GM03348 (cell line): ENCODE measurements at places on chromosomes 7 and 10.
A peak's percentile ranks its signal among the peaks of the same experiment; 100 is the strongest.

GRCh38 chr10:2744547-2745200, 322.7 kb upstream of the PFKP start:
- no peak for DNase-seq

DNA sequence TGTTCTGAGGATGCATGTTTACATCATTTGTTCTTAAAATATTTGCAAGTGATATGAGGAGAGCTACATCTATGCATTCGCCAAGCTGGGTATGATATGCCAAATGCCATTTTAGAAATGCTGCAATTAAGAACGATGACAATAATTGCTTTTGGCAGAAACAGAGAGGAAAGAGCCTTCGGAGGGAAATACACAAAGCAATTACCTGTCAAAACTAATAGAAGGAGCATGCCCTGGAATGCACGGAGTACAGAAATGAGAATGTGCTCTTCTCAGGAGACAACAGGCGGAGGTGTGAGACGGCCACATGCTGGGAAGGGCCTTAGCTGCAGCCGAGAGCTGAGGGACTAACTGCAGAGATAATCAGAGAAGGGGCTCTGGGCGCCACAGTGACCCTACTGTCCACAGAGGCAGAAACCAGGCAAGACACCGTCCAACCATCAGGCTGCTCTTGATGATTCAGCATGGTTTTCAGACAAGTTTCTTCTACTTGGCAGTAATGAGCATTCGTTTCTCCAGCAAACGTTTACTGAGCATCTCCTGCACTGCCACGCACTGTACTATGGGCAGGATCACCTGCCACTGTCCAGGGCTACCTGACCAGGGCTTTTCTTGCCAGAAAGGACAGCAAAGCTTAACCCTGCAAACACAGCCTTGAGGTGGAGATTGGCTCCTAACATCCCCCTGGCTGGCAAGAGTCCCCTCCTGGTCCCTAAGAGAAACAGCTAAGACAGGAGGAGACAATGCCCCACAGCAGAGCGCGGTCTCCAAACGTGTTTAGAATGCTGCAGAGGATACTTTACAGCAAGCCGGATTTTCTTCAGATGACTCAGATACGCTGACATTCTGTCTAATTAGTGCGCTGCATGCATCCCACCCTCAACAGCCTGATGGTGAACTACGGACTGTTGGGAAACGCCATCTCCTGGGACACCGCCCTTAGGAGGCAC, 18.1 kb downstream of the VIPR2 start:
- no peak for DNase-seq

DNA sequence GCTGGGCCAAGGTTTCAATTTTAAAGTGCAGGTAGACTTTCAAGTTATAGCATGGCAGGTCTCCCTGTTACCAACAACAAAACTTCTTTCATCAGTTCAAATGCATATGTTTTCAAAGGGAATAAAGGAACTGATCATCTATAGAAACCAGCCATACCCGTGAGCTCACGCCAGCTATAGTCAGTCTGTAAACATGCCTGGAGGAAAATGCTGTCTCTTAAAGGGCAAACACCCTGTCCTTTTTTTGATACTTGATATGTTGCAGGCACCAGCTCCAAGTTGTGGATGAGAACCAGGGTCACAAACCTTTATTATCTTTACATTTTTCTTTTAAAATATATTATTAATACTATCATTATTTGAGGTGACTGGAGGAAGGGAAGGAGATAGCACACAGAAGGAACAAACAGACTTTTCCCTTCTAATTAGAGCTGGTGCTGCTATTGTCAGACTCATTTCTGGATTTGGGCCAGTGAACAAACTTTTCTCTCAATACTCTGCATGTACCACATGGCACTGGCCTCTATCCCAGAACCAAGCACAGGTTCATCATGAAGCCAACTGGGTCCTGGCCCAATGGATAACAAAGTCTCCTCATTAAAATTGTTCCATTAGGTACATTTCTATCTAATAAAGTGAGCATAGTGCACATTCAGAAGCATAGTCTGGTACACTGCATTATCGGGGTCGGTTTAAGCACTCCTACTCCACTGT, 1102.4 kb downstream of the SORCS3 start:
- no peak for DNase-seq

- peak; percentile 96 for DNase-seq
Observed at GRCh38 chr10:71212318-71213126, at the start of gene UNC5B. Gene UNC5B (plus strand): TSS chr10:71212570. CDS start chr10:71212986, 416 bp downstream.

- no peak for DNase-seq
Observed at GRCh38 chr10:1186683-1186990, 130.5 kb downstream of the WDR37 start.

- no peak for DNase-seq
Observed at GRCh38 chr7:123060446-123060845, 64.9 kb upstream of the TAS2R16 start.

- no peak for DNase-seq
Observed at GRCh38 chr10:35892526-35892925, 250.4 kb upstream of the FZD8 start.

DNA sequence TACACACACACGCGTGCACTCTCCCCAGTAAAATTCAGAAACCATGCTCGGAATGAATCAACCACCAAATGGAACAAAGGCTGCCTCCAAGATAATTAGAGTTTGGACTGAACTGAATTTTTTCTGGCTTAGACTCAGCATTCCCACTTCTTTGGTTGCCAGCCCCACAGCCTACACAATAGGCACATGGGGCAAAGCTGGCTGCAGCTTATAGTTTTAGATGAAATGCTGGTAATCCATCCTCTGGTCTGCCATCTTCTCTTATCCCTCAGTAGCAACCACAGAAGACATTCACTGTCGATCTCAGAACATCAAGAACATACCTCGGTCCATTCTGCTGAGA, 44.2 kb downstream of the PDE1C start:
- no peak for DNase-seq

DNA sequence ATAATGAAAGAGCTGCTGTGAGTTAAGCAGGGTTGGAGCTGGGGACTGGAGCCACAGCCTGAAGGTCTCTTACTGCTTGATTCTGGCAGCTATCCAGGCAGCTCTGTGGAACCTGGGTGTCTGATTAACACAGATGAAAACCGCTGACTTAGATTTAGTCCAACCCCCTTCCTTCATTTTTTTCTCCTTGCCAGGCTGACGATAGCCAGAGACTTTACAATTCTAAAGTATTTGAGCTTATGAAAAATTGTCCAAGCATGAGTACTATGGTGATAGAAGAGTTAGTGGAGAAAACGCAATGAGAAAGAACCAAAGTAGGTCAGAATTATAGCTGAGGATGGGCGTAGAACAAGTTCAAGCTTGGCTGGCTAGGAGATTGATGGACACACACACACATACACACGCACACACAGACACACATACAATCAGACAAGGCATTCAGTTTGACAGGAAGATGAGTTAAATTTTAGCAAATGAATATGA, 13.5 kb upstream of the GPR85 start:
- DNase-seq, result no peak

DNA sequence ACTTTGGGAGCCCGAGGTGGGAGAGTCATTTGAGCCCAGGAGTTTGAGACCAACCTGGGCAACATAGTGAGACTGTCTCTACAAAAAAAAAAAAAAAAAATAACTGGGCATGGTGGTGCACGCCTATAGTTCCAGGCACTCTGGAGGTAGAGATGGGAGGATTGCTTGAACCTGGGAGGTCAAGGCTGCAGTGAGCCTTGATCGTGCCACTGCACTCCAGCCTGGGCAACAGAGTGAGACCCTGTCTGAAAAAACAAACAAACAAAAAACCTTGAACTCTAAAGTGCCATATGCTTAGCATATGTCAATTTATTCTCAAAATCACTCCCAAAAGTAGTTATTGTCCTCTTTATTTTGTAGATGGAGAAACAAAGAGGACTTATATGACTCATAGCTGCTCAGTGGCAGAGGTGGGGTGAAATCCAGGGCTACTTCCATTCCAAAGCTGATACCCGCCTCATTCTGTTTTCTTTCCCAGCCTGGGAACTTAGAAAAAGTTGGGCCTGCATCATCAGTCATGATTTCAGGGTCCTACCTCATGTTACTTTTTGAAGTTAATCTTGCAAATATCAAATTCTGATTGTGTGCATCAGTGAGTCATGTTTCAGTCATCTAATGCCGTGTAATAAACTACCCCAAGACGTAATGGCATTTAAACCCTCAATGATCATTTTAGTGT, 13.3 kb downstream of the DHTKD1 start:
- no peak for DNase-seq

DNA sequence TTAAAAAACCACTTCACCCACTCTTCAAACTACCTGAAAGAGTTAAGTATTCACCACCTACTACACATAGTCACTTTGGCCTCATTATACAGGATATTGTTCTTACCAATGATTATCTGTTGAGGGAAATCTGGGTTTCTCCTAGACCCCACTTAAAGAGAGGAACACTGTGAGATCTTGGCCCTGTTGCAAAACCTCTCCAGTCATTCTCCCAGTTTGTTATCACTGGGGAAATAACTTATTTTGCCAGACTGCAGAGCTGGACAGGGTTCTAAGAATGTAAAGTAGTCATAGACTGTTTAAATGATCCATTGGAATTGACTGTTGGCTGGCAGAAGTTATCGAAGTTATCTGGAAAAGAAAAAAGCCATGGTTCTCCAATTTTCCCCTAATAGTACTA, 143.8 kb downstream of the HGF start:
- DNase-seq, result no peak

GRCh38 chr10:35460852-35461460, 124.6 kb downstream of the CCNY start:
- DNase-seq, result no peak

DNA sequence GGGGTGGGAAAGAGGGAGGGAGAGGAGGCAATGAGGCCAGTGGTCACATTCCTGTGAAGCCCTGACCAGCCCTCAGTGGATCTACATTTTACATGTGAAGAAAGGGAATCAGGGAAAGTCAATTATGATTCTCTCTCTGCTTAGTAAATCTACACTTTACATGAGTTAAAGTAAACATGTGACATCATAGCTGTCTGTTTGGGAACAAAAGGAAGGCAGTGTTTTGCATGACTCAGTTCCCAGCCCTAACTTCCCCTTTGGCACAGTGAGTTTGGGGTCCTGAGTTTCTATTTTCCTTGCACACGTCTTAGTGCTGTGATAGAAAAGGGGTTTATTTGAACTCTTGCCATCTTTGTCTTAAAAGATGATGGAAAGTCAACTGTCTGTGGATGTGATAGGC, 615.1 kb downstream of the SDK1 start:
- DNase-seq, result no peak

GRCh38 chr7:80770061-80770460, 131.6 kb downstream of the CD36 start:
- no peak for DNase-seq

DNA sequence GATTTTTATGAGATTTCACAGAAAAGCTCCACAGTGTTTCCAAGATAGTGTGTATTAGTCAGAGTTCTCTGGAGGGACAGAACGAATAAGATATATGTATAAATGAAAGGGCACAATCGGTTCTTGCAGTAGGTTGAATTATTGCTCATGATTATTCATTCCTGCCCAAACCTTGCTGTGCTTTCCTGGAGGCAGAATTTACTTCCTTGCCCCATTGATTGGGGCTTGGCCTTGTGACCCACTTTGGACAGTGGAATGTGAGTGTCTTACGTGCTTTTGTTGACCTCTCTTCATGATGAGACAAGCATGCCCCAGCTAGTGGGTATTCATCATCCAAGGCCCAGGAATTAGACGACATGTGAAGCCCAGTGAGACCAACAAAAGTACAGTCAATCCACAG, 53.0 kb upstream of the ABCB5 start:
- no peak for DNase-seq

DNA sequence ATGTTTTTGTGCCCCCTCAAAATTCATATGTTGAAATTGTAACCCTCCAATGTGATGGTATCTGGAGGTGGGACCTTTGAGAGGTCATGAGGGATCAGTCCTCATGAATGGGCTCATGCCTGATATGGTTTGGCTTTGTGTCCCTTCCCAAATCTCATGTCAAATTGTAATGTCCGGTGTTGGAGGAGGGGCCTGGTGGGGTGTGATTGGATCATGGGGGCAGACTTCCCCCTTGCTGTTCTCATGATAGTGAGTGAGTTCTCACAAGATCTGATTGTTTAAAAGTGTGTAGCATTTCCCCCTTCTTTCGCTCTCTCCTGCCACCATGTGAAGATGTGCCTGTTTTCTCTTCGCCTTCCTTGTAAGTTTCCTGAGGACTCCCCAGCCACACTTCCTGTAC, 53.4 kb downstream of the TLL2 start:
- DNase-seq, result no peak

DNA sequence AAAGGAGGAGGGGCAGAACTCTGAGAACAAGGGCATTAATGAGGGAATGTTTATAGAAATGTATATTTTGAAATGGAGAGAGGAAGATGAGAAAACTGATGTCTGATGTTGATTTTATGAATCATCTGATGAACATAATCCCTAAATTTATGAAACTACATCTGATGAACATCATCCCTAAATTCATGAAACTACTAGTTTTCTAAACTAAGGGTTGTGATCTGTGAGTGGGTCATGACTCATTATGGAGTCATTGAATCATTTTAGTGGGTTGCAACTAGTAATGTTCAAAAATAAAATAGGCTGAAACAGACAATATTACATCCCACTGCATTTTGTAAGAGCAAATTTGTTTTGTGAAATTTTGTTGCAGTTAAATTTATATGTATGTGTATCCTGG, 442.6 kb upstream of the TEX47 start:
- no peak for DNase-seq

DNA sequence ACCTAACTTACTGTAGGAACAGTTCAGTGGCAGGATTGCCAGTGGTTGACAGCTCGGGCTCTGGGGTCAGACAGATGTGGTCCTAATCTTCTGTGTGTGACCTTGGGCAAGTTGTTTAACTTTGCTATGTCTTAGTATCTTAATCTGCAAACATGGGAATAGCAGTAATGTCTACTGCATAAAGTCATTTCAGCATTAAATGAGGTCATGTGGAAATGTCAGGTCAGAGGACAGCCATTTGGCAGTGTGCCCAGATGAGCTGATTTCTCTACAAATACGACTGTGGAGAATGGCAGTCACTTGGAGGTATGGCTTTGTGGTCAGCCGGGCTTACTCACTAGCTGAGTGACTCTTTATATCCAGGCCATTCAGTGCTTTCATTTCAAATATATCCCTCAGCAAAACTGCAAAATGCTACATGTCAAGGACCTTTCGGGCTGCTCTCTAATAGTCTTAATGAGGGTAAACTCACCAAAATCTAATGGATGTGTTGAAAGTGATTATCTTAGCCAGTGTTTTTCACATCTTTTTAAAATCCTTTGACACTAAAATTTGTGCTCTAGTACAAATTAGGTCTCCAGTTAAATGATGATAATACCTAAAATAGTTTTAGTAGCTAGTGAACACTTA, 171.4 kb downstream of the ST7 start:
- DNase-seq, result peak; percentile 36

GRCh38 chr7:141495057-141495456, 56.2 kb upstream of the AGK start:
- DNase-seq, result no peak

- no peak for DNase-seq
Observed at GRCh38 chr7:32289651-32290414, 200.3 kb downstream of the LSM5 start.

DNA sequence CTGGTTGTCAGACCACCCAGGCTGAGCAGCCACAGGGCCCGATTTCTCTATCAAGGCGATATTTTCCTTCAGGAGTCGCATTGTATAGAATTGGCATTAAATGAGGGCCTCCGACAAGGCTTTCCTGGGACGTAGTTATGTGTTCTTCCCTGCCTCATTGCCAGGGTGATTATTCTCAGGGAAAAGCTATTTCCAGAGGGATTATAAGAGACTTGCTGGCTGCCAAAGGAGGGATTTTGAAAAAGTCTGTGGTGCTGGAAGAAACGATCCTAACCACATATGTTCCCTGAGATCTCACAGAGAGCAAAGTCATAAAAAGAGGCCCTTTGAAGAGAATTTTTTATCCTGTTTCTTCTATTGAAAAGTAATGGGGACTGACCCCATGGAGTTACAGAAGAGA, 27.7 kb upstream of the SDHAF3 start:
- no peak for DNase-seq
